ENCODE measurements at places on chromosomes 12 and 14. TPM values are rescaled to one million over a fixed set of nuclear protein-coding genes. Genes with fewer than 3 reads are reported as not detected.

PRPF39 gene
- 17.5 TPM for polyA plus RNA-seq

RFX4 gene
- polyA plus RNA-seq: not detected

NKX2-1 gene
- not detected for polyA plus RNA-seq

SYNDIG1L gene
- polyA plus RNA-seq: not detected

DYRK2 gene
- 8.2 TPM for polyA plus RNA-seq

C12orf75 gene
- 607 TPM for polyA plus RNA-seq

FAM90A1 gene
- polyA plus RNA-seq: not detected

TAS2R9 gene
- polyA plus RNA-seq: not detected

PLCZ1 gene
- not detected for polyA plus RNA-seq

KSR2 gene
- not detected for polyA plus RNA-seq

GPR162 gene
- 0.14 TPM for polyA plus RNA-seq

HCAR1 gene
- polyA plus RNA-seq: not detected

SLC24A4 gene
- not detected for polyA plus RNA-seq

ANKRD33 gene
- polyA plus RNA-seq: not detected

YAF2 gene
- polyA plus RNA-seq: 21.0 TPM

RERGL gene
- 0.77 TPM for polyA plus RNA-seq

KLRG1 gene
- 1.1 TPM for polyA plus RNA-seq

CINP gene
- 60.5 TPM for polyA plus RNA-seq

C14orf93 gene
- polyA plus RNA-seq: 2.2 TPM

CRIP2 gene
- polyA plus RNA-seq: 319 TPM

OTOGL gene
- polyA plus RNA-seq: 0.06 TPM

DLK1 gene
- not detected for polyA plus RNA-seq

KRT80 gene
- polyA plus RNA-seq: 1.3 TPM

CD163 gene
- not detected for polyA plus RNA-seq

ZBTB42 gene
- polyA plus RNA-seq: 0.75 TPM

SLC39A5 gene
- polyA plus RNA-seq: not detected

FBRSL1 gene
- polyA plus RNA-seq: 0.63 TPM

KRT79 gene
- 0.15 TPM for polyA plus RNA-seq

LGR5 gene
- polyA plus RNA-seq: not detected

C12orf54 gene
- not detected for polyA plus RNA-seq

AKAP5 gene
- polyA plus RNA-seq: 0.08 TPM

TROAP gene
- 11.7 TPM for polyA plus RNA-seq

CLEC1B gene
- not detected for polyA plus RNA-seq

DCN gene
- 504 TPM for polyA plus RNA-seq

RTN1 gene
- 0.33 TPM for polyA plus RNA-seq

DACT1 gene
- polyA plus RNA-seq: 6.8 TPM

GPR68 gene
- polyA plus RNA-seq: 5.7 TPM

INTS13 gene
- polyA plus RNA-seq: 28.9 TPM

IFNG gene
- not detected for polyA plus RNA-seq

GNB3 gene
- polyA plus RNA-seq: 1.5 TPM

PLEKHD1 gene
- not detected for polyA plus RNA-seq

GPR65 gene
- polyA plus RNA-seq: 0.10 TPM

TMCC3 gene
- 0.32 TPM for polyA plus RNA-seq

KRT71 gene
- polyA plus RNA-seq: not detected

ADAMTS20 gene
- polyA plus RNA-seq: not detected

TBC1D30 gene
- 0.49 TPM for polyA plus RNA-seq

IKZF4 gene
- 0.99 TPM for polyA plus RNA-seq

MYH7 gene
- polyA plus RNA-seq: not detected

GALNT16 gene
- 0.86 TPM for polyA plus RNA-seq

TSPAN19 gene
- 0.23 TPM for polyA plus RNA-seq

SCNN1A gene
- polyA plus RNA-seq: 0.59 TPM

CLEC14A gene
- polyA plus RNA-seq: 0.10 TPM

ZNF84 gene
- 16.1 TPM for polyA plus RNA-seq

GPRC5A gene
- 85.9 TPM for polyA plus RNA-seq

Data from GM23248 (cell line).